ENCODE measurements at places on chromosomes 5 and 9. TPM values are rescaled to one million over a fixed set of nuclear protein-coding genes. Genes with fewer than 3 reads are reported as not detected.

- H3K27ac ChIP-seq, result no peak overlapping the region
- no peaks in the 10 kb centered on the region for H3K36me3 ChIP-seq
- no peak for DNase-seq
- peaks cover 59% of the 10 kb centered on the region for H3K27me3 ChIP-seq
- H3K4me3 ChIP-seq, result no peak overlapping the region
Observed at GRCh38 chr9:21557428-21557768, 75.3 kb upstream of the IFNE start.

DNA sequence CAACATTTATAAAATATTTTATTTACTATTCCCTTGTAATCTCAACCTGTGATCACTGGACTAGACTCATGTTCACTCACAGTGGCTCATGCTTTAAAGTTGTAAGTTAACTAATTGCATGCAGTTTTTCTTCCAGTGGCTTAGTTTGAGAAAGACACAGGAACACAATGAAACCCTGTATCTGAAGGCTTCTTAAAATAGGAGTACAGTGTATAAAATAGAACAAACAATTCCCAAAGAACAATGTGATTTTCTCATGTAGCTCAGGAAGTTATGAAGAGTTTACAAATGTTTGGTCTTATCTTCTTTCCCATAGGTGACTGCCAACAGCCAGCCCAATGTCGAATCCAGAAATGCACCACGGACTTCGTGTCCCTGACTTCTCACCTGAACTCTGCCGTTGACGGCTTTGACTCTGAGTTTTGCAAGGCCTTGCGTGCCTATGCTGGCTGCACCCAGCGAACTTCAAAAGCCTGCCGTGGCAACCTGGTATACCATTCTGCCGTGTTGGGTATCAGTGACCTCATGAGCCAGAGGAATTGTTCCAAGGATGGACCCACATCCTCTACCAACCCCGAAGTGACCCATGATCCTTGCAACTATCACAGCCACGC is 5.9 kb downstream of the RGMB start:
- no peaks in the 10 kb centered on the region for H3K27me3 ChIP-seq
- peak overlapping the region; percentile 34 for H3K27ac ChIP-seq
- no peak overlapping the region for H3K4me3 ChIP-seq
- DNase-seq, result peak; percentile 60
- H3K4me1 ChIP-seq, result peaks cover 37% of the 10 kb centered on the region

DNA sequence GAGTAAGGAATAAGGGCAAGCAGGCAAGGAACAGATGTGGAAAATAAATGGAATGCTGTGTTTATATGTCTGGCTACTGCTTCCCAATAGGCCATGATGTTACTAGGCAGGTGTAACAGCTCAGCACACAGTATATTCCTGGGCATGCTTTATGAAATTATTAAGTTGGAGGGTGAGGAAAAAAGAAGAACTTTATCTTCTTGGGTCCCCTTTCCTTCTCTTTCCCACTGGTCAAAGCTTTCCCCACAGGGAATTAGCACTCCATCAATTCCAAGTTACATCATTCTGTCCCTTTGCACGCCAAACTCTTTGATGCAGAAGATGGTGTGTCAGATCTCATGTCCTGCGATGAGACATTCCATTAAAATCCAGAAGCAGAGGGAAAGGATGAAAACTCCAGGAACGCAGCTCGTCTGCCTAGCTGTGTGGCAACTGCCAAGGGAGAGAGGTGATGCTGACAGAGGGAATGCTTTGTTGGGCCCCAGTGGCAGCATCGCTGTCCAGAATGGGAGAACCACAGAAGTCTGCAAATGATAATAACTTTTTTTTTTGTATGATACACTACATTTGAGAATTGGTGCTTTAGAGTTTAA is 447.3 kb upstream of the ARRDC3 start:
- no peak overlapping the region for H3K27ac ChIP-seq
- no peaks in the 10 kb centered on the region for H3K27me3 ChIP-seq
- H3K4me1 ChIP-seq, result no peaks in the 10 kb centered on the region
- H3K36me3 ChIP-seq, result no peaks in the 10 kb centered on the region

DNA sequence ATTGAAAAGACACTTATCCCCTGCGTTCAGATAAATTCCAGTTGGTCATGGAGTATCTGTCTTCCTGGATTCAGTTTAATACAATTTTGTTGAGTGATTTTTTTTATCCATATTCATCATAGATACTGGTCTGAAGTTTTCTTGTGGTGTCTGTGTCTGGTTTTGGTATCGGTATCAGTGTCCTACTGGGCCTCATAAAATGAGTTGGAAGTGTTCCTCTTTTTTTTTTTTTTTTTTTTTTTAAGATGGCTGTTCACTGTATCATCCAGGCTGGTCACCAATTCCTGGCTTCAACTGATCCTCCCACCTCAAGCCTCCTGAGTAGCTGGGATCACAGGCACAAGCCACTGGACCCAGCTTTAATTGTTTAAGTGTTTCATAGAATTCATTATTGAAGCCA is 2.9 kb upstream of the CAMSAP1 start:
- no peak overlapping the region for H3K27ac ChIP-seq
- no peaks in the 10 kb centered on the region for H3K27me3 ChIP-seq
- H3K4me1 ChIP-seq, result peaks cover 9% of the 10 kb centered on the region
- H3K36me3 ChIP-seq, result no peaks in the 10 kb centered on the region
- H3K4me3 ChIP-seq, result no peak overlapping the region
- DNase-seq, result no peak

- no peaks in the 10 kb centered on the region for H3K4me1 ChIP-seq
- no peak overlapping the region for H3K4me3 ChIP-seq
- DNase-seq, result no peak
Observed at GRCh38 chr9:81052846-81053245, 636.5 kb downstream of the TLE1 start.

GRCh38 chr5:10064546-10065195 is 185.0 kb downstream of the ATPSCKMT start:
- no peaks in the 10 kb centered on the region for H3K4me1 ChIP-seq
- no peaks in the 10 kb centered on the region for H3K27me3 ChIP-seq

DNA sequence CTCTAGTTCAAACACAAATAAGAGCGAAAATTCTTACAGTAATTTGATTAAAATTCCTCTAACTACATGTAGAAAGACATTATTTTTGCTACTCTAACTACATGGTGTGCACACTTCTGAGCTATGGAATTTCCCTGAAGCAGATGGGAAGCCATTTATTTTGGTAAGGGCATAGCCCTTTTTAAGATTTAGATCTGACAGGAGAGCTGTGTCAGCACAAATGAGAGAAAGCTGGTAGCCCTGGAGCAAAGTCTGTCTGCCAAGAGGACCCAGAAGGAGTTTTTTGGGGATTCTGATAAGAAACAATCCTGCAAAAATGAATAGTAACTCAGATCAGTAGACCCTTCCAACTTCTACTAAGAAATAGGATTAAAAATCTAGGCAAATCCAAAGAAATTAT is 595.9 kb upstream of the MEF2C start:
- no peaks in the 10 kb centered on the region for H3K36me3 ChIP-seq
- H3K4me1 ChIP-seq, result no peaks in the 10 kb centered on the region
- H3K4me3 ChIP-seq, result no peak overlapping the region
- H3K27ac ChIP-seq, result no peak overlapping the region
- no peaks in the 10 kb centered on the region for H3K27me3 ChIP-seq

DNA sequence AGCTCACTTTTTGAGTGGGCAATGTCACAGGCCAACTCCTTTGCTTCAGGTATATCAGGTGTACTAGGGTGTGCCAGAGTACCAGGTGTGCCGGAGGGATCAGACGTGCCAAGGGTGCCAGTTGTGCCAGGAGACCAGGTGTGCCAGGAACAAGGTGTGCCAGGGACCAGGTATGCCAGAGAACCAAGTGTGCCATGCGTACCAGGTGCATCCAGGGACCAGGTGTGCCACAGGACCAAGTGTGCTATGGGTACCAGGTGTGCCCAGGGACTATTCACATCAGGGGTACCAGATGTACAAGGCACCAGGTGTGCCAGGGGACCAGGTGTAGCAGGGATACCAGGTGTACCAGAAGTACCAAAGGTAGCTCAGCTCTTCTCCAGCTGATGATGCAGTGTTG is 174.7 kb upstream of the S1PR3 start:
- no peaks in the 10 kb centered on the region for H3K27me3 ChIP-seq
- no peak for DNase-seq
- H3K27ac ChIP-seq, result no peak overlapping the region
- H3K36me3 ChIP-seq, result no peaks in the 10 kb centered on the region

- no peaks in the 10 kb centered on the region for H3K27me3 ChIP-seq
- H3K4me1 ChIP-seq, result no peaks in the 10 kb centered on the region
- DNase-seq, result no peak
- no peaks in the 10 kb centered on the region for H3K36me3 ChIP-seq
Observed at GRCh38 chr5:147321569-147321968, 86.7 kb downstream of the STK32A start.

GRCh38 chr9:134031783-134032182 is 6.5 kb downstream of the BRD3OS start:
- H3K4me3 ChIP-seq, result no peak overlapping the region
- no peak overlapping the region for H3K27ac ChIP-seq
- H3K4me1 ChIP-seq, result no peaks in the 10 kb centered on the region
- H3K27me3 ChIP-seq, result no peaks in the 10 kb centered on the region

GRCh38 chr9:134820901-134821300 is 59.7 kb upstream of the FCN2 start:
- H3K27me3 ChIP-seq, result no peaks in the 10 kb centered on the region
- H3K27ac ChIP-seq, result no peak overlapping the region
- H3K4me3 ChIP-seq, result no peak overlapping the region
- DNase-seq, result no peak
- no peaks in the 10 kb centered on the region for H3K4me1 ChIP-seq

Gene MSX2
- polyA plus RNA-seq, result 0.47 TPM

Gene PKD2L2
- not detected for polyA plus RNA-seq

Gene CDH6
- polyA plus RNA-seq, result 0.66 TPM

Gene DMRT2
- 0.07 TPM for polyA plus RNA-seq

Gene CDC42SE2
- polyA plus RNA-seq, result 10.7 TPM

Measured in pancreas (tissue), 10 donors.